ENCODE measurements at places on chromosomes 11 and 22.
A peak's percentile ranks its signal among the peaks of the same experiment; 100 is the strongest.

DNA sequence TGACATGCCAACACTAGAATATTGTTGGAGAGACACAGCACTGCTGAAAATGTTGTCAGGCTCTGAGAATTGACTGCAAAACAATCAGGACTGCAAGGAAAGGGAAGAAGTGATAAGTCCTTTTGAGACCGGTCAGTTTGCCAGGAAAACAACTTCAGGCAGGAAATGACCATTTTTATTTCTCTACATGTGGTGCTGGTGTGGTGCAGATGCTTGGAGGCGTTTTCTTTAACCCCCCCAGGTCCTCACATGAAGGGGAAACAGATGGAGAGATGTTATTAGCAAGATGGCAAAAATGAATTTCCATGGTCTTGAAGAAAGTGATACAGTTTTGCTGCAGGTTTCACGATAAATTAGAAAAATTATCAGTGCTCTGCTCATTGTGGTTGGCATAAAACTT lies 5.7 kb downstream of the AP2A2 start:
- DNase-seq, result no peak

DNA sequence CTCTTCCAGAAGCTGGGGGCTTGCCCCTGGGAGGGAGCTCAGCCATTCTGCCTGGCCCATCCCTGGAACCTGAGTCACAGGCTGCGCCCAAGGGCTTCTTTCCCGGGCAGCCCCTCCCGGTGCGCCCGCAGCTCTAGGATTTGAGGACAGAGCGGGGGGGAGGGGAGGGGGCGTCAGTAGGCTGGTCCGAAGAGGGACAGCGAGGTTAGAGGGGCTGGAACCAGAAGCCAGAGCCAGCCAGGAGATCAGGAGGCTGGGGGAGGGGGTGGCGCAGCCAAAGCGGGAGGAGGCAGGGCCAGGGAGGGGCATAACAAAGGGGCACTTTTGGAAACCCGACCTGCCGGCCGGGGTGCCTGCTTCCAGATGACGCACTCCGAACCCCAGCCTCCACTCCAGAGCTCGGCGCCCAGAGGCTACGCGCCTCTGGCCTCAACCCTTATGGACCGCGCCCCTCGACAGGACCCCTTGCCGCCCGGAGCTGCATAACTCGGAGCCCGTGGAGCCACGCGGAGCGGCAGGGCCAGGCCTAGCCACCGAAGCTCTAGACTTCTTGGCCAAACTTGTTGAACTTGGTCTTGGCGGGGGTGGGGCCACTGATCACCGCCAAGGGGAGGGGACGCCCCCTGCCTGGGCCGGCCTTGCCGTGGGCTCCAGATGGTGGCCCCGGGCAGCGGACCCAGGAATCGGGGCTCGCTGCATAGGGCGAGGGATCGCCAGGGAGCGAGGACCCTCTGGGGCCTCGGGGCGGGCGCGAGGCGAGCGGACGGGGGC lies 744 bp downstream of the PACSIN3 start:
- no peak for DNase-seq

DNA sequence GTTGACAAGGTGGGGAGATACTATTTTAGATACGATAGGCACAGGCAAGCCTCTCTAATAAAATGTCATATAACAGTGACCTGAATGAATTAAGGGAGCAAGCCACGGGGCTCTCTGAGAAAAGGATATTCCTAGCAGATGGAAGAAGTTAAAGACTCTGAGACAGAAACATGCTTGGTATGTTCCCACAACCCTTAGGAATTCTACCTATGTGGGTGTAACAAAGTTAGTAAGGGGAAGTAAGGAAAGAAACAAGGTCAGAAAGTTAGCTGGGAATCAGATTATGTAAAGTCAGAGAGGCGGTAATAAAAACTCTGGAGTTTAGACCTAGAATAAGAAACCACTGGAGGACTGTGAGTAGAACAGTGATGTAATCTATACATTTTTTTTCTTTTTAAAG lies 59.7 kb upstream of the GDPD4 start:
- DNase-seq, result peak; percentile 36

DNA sequence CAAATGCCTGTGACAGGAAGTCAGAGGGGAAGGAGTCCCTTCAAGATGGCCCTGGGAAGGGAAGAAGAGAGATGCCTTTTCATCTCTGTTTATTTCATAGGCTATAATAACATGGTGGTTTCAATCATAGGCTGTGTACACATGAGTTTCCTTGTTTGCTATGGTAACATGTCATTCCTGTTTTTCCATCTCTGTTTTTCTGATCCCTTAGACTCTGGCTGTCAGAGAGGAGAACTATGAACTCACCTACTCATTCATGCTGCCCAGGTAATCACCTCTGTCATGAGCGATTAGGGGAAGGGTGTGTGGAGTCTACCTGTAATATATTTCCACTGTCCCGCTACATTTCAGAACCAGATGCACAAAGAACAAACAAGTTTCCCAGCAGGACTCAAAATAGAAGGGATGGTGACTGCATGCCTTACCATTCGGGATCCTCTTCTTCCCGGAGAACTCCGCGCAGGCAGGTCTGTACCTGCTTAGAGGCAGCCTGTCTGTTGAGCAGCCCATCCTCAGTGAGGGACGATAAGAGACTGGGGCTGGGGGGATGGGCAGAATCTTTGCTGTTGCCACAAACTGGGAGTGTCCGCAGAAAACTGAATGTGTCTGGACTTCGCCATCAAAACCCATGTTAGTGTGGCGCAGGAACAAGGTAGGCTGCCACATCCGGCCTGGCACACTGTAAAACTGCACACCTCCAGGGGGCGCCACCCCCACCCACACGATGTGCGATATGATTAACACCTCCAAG lies 7.1 kb upstream of the PEX26 start:
- no peak for DNase-seq

DNA sequence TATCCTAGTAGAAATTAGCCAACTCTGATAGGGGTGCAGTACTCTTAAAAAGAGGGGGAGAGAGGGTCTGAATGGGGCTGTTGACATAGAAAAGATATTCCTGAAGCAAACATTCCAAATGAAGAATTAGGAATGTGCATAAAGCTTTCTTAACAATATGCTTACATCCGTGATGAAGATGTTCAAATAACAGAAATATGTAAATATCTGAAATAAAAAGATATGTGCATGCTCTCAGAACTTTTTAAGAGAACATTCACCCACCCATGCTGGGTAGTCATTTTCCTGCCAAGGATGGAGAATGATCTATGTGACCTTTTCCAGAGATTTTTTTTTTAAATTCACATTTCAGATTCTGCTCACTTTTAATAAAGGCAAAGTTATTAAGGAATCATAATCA lies 80.6 kb downstream of the GRIA4 start:
- DNase-seq, result no peak

- DNase-seq, result no peak
These were observed 13.9 kb upstream of the GAL start for GRCh38 chr11:68670208-68670992.

DNA sequence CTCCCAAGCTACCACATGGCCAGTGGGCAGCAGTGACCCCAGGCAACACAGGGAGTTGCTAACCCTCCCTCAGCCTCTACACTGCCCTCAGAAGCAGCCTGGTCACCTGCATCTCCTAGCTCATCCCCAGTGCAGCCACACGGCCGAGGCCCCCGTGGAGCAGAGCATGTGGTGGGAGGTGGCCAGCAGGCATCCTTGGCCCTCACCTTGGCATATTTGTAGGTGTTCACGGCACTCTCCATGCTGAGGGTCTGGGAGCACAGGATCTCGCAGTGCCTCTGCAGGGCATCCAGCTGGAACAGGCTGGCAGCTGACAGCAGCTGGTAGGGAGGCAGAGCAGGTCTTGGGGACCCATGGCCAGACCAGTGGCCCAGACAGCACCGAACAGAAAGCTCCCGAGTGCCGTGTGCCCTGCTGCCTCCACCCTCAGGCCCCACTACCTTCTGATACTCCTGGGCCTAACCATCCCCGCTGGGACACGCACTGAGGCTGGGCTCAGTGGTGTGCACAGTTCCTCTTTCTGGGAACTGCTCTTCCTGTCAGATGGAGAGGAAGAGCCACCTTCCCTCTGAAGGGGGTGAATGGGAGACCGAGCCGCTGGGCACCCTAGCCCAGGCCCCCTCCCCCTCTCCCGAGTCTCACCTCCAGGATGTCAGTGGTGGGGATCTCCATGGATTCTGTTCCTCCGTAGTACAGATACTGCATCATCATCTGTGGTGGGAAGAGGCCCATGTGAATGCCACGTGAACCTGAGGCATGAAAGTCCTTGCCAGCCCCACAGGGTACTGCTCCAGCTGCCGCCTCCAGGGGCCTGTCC lies 48.8 kb downstream of the NAT10 start:
- DNase-seq, result no peak

- DNase-seq, result peak; percentile 76
These were observed 988 bp downstream of the TNRC6B start for GRCh38 chr22:40178417-40179409.

- no peak for DNase-seq
These were observed 44.6 kb downstream of the MRE11 start for GRCh38 chr11:94449029-94449428.

- DNase-seq, result no peak
These were observed 92.5 kb downstream of the LRRC32 start for GRCh38 chr11:76577921-76578653.

- no peak for DNase-seq
These were observed 544.6 kb upstream of the B3GAT1 start for GRCh38 chr11:134956450-134957210.

- no peak for DNase-seq
These were observed 23.8 kb downstream of the TEF start for GRCh38 chr22:41405588-41405987.

- no peak for DNase-seq
These were observed 32.4 kb downstream of the TTC28 start for GRCh38 chr22:28647216-28647615.

- DNase-seq, result no peak
These were observed 29.2 kb downstream of the TRAF6 start for GRCh38 chr11:36480833-36481232.

- no peak for DNase-seq
These were observed 1387.0 kb upstream of the TENM4 start for GRCh38 chr11:80827781-80828180.

GRCh38 chr11:72162891-72163492 lies 27.5 kb downstream of the FOLR3 start:
- DNase-seq, result no peak

DNA sequence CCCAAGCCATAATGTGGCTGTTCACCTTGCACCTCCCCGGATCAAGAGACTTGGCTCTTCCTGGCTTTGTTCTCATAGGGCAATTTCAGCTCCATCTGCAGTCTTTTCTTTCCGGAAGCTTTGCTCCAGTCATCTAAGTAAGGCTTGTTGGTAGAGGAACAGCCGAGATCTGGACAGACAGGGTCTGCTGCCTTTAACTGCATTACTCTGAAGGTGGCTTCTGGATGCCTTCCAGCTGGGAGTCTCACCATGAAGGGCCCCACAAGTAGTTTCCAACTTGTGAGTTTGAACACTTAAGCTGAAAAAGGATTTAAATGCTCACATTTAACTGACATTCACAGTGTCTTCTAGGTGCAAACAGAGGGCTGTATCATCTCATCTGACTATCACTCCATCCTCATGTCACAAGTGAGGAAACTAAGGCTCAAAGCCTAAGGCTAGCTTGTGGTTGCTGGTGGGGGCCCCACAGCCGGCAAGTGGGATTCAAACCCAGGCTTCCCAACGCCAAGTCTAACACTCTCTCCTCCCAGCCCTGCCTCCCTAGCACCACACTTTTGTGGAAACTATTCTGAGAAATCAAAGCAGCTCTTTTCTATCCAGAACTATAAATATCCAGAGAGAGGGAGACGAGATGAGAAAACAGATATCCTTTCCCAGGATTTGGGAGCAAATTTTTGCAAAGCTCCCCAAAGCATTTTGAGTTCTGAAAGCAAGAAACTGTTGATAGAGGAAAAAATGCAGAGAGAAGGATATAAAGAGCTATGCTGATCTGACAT lies 58.4 kb downstream of the GALNT18 start:
- no peak for DNase-seq

DNA sequence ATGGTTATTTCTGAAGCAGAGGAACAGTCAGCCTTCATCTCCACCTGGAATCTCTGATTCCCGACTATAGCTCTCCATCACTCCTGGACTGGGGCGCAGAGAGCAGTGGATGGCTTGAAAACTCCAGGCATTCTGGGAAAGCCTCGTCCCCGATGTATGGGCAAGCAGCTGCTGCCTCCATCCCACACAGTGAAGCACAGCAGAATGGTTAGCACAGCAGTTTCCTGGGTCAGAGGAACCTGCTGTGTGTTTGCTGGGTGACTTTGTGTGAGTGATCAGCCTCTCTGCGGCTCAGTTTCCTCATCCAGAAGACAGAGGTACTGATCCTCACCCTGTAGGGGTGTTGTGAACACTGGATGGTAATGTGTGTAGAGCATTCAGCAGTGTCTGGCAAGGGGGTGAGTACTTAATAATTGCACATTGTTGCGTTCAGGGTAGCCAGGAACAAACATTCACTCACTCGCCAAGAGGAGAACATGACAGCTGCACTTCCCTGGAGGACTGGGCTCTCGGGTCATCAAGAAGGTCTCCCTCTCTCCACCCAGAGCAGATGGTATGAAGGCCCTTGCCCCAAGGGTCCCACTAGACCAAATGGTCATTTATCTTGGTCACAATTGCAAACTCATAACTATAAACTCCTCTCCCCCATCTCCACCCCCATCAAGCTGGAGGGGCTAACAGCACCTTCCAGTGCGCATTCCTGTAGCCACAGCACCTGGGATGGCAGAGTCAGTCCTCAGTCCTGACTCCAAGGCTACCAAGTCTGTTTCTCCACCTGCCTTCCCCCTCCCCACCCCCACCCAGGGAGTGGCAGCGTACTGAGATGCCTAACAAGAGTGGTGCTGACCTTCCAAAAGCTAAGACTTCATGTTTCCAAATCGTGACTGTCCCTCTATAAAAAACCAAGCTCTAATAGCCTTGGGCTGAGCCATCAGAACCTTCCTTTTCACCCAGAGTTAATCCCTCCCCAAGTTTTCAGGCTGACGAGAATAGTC lies 1.5 kb upstream of the CHST1 start:
- no peak for DNase-seq

GRCh38 chr22:31082606-31083376 lies 1.7 kb downstream of the SMTN start:
- no peak for DNase-seq

GRCh38 chr11:72405009-72405408 lies 29.3 kb downstream of the CLPB start:
- no peak for DNase-seq

DNA sequence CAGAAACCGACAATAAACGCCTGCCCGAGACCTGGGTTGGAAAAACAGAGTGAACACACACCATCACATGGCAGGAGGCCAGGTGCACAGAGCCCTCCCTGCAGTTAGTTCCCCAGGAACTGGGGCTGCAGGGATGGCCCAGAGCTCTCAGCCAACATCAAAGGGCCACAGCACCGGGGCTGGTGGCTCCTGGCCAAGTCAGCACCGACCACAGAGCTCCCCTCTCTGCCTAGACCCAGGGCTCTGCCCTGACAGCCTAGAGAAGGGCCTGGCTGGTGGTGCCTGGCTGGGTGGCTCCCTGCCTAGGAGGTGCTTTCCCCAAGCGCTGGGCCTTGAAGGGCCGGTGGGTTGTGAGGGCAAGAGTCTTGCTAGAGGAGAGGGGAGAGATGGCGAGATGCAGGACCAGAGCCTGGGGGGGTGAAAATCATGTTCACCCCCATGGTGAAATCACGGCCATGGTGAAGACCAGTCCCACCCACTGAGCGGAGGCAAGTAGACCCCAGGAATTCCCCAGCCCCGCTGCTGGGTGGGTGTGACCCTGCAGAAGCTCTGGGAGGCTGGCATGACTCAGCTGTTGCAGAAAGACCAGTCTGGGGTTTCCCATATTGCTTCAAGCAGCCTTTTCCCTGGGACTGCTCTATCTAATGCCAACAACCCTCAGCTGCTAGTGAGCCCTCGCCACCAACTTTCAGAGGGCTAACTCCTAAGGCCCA lies 7.2 kb upstream of the BID start:
- DNase-seq, result peak; percentile 87

Measured in kidney glomerular epithelial cell (primary cell).